ENCODE measurements at places on chromosomes 7 and 10. TPM values are rescaled to one million over a fixed set of nuclear protein-coding genes. Genes with fewer than 3 reads are reported as not detected.

GRCh38 chr10:53664282-53665019 lies 891.9 kb upstream of the MBL2 start:
- no peak for DNase-seq

DNA sequence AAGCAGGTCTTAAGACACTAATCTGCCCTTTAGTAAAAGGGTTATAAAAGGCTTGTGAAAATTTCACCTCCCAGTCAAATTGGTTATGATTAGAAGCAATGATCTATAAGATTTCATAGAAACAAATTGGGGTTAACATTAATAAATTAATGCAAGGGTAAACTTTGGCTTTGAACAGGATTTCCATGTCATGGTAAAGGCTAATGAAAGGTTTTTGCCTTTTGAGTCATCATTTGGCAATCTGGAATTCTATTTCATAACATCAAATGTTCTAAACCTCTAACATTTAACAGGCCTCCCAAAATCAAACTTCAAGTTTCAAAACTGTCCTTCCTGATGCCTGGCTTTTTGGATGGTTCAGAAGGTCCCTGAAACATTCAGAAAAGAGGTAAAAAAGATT lies 62.4 kb downstream of the COA1 start:
- no peak for DNase-seq

DNA sequence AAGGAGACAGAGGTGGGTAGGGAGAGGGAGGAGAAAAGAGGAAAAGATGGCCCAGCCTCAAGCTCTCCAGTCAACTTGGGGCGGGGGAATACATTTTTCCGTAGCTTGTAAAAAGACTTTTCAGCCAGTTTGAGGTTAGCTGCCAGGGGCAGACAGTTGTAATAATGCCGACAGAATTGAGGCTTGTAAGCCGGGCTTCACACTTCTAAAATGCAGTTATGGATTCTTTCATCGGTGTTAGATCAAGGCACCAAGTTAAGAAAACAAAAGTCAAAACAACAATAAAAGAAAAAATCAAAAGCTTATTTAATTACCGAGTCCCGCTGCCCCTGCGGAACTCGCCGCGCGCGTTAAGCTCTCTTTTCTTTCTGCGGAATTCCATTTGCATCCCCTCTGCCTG lies 448 bp upstream of the EVX1 start:
- no peak for DNase-seq

The COL1A2 gene
- polyA plus RNA-seq = not detected

The PLAU gene
- 0.16 TPM for polyA plus RNA-seq

The TEX47 gene
- not detected for polyA plus RNA-seq

The SLC29A4 gene
- polyA plus RNA-seq = 0.26 TPM
